A549 treated with CORT108297 at 1 μM for 4 hours (cell line): ENCODE measurements at places on chromosomes 1 and 21. TPM values are rescaled to one million over a fixed set of nuclear protein-coding genes. Genes with fewer than 3 reads are reported as not detected.

Gene DRAXIN
- 0.07 to 0.17 TPM (median 0.08 TPM) in 5 replicates for total RNA-seq

Gene GUCA2B
- total RNA-seq = 0.73 TPM in 1 of 5 replicates, not detected in the others

Gene C1orf105
- total RNA-seq = 0.13 TPM in 1 of 5 replicates, not detected in the others

Gene CYP4A11
- total RNA-seq = not detected in 5 replicates

Gene TMEM61
- 0.26 to 0.55 TPM (median 0.39 TPM) in 4 of 5 replicates, not detected in the other for total RNA-seq

Gene CFHR4
- not detected in 5 replicates for total RNA-seq

Gene PLEKHA6
- total RNA-seq = 20.6 to 31.2 TPM (median 27.2 TPM) in 5 replicates

Gene RGS8
- total RNA-seq = not detected in 5 replicates

Gene BRDT
- total RNA-seq = not detected in 5 replicates

Gene ANKRD35
- total RNA-seq = not detected in 5 replicates

Gene FCGR3B
- not detected in 5 replicates for total RNA-seq

Gene TMEM54
- 25.8 to 47.2 TPM (median 45.0 TPM) in 5 replicates for total RNA-seq

Gene FAM177B
- not detected in 5 replicates for total RNA-seq

Gene SYNC
- total RNA-seq = 9.1 to 14.8 TPM (median 12.4 TPM) in 5 replicates

Gene SERPINC1
- 0.06 to 0.23 TPM (median 0.09 TPM) in 4 of 5 replicates, not detected in the other for total RNA-seq

Gene FGR
- total RNA-seq = 0.05 to 0.06 TPM in 2 of 5 replicates, not detected in the others

Gene IGSF3
- total RNA-seq = 17.1 to 24.2 TPM (median 20.8 TPM) in 5 replicates

Gene ANXA9
- total RNA-seq = 0.63 to 1.1 TPM (median 0.85 TPM) in 5 replicates

Gene CTSS
- total RNA-seq = 14.8 to 18.4 TPM (median 17.4 TPM) in 5 replicates

Gene RXFP4
- 0.07 TPM in 1 of 5 replicates, not detected in the others for total RNA-seq

Gene PTPRC
- total RNA-seq = not detected in 5 replicates

Gene CRYAA
- 0.18 TPM in 1 of 5 replicates, not detected in the others for total RNA-seq

Gene SPRR3
- not detected in 5 replicates for total RNA-seq
